Hematopoietic multipotent progenitor cell (in vitro differentiated cells): ENCODE measurements at places on chromosomes 3 and 15. TPM values are rescaled to one million over a fixed set of nuclear protein-coding genes. Genes with fewer than 3 reads are reported as not detected.

DNA sequence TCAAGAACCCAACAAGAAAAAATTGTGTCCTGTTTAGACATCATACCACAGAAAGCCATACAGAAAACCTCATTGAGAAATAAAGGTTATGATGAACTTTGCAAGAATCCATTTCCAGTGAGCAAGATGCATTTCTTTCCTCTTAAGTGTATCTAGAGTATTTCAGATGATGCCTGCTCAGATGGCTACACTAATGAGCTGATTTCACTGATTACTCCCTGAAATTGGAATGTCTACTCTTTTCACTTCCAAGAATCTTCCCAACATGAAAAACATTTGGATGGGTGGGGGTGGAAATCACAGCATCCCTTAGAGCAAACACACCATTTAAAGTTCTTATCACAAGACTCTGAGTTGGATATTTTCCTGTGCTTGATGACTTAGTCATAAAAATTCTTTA, 41.4 kb upstream of the IL12A start:
- DNase-seq, result no peak

GRCh38 chr3:109804697-109805096, 467.4 kb upstream of the DPPA4 start:
- DNase-seq, result no peak

GRCh38 chr3:10726787-10727186, 89.2 kb upstream of the SLC6A11 start:
- no peak for DNase-seq

GRCh38 chr3:42263354-42264346, 2.3 kb downstream of the CCK start:
- no peak for DNase-seq

DNA sequence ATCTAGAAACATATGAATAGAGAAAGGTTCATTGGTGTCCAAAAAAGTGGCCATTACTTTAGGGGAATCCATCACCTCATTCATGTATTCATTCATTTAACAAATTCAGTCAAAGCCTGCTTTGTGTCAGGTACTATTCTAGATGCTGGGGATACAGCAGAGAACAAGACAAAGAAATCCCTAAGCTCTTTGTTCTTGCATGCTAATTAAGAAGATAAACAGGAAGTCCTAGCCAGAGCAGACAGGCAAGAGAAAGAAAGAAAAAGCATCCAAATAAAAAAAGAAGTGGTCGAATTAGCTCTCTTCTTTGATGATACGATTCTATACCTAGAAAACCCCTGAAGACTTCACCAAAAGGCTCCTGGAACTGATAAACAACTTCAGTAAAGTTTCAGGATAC, 12.4 kb upstream of the ZMAT3 start:
- no peak for DNase-seq

- DNase-seq, result no peak
Measured at GRCh38 chr15:81091889-81092558, 42.0 kb upstream of the CFAP161 start.

- no peak for DNase-seq
Measured at GRCh38 chr3:131620977-131621376, 118.2 kb upstream of the MRPL3 start.

GRCh38 chr15:98823012-98823458, 174.7 kb downstream of the IGF1R start:
- no peak for DNase-seq

GRCh38 chr3:121545049-121545573, 677 bp downstream of the POLQ start:
- DNase-seq, result peak; percentile 1

DNA sequence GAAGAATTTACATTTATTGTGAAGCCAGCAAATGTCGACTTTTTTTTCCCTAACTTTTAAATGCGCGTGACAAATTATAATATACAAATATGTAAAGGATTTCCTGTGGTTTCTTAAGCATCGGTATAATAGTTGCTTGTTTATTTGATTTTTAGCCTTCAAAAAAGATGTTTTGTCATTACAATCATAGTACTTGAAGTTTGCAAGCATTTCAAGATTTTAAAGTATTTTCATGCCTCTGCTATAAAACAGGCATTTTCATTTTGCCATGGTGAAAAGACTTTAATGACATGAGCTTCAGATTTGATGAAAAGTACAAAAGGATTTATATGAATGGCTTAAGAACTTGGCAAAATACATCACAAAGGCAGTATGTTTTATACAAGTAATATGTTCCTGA, 9.4 kb upstream of the P2RY12 start:
- no peak for DNase-seq

- no peak for DNase-seq
Measured at GRCh38 chr3:62665627-62666437, 209.4 kb downstream of the CADPS start.

DNA sequence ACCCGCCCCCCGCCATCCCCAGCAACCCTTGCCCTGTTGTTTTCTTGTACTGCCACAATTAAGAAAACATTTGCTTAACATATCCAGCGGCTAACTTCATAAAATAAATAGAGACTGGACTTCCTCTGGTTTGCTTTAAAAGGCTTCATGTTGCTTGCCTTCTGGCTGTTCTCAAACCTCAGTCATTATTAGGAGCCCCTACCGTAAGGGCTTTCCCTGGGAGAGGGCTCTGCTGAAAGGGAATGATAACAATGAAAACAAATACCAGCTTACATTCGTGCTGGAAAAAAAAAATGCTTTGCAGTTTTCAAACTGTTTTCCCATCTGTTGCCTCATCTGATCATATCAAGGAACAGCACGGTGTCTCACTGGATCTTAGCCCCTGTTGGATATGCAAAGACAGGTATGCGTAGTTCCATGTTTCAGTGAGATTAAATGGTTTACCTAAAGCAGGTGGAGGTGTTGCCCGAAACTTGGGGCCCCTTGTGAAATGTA, 77.2 kb upstream of the VGLL4 start:
- no peak for DNase-seq

GRCh38 chr15:93399121-93399520, 310.1 kb upstream of the RGMA start:
- DNase-seq, result no peak

GRCh38 chr3:150449169-150449721, 41.1 kb downstream of the TSC22D2 start:
- DNase-seq, result no peak

DNA sequence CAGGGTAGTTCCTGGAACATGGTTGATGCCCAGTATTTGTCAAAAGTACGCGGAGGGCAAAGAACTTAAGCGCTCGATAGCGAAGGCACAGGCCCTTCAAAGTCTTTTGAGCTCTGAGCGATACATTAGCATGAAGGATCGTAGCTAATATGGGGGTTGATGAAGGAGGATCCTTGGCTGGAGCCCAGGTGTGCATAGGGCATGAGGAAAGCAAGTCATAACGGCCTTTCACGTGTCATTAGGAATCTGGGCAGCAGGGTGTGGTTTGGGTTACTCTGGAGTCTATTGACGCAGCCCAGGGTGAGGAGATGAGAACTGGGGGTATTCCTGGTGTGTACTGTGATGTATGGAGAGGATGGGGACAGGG, 31.7 kb downstream of the SPINK8 start:
- DNase-seq, result no peak

- no peak for DNase-seq
Measured at GRCh38 chr3:191282251-191283185, 46.7 kb upstream of the CCDC50 start.

DNA sequence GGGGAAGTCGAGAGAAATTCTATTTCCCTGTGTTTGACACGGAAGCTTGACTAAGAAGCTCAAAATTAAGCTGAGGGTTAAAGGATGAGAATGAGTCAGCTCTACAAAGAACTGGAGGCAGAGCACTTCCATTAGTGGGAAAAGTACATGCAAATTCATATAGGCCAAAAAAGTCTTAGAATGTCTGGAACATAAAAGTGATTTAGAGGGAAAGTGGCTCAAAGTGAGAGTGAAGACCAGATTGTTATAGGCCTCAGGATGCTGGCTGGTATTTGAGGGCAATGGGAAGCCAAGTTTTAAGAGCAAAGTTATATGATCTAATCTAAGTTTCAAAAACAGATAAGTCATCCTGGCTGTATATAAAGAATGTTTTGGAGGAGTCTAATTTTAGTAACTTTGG, 857.3 kb downstream of the NAALADL2 start:
- no peak for DNase-seq

DNA sequence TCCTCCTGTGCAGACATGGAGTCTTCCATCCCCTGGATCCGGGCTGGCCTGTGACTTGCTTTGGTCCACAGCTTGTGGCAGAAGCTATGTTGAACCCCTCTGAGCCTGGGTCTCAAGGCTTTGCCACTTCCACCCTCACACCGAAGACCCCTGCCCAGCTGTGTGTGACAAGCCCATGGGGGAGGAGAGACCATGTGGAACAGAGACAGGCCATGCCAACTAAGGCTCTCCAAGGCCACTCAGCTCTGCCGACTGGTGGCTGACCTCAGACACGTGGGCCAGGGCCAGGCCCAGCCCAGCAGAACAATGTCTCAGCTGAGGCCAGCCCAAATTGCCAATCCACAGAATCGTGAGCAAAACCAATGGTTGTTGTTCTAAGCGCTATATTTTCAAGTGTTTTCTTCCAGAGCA, 16.4 kb upstream of the CFAP100 start:
- DNase-seq, result no peak

DNA sequence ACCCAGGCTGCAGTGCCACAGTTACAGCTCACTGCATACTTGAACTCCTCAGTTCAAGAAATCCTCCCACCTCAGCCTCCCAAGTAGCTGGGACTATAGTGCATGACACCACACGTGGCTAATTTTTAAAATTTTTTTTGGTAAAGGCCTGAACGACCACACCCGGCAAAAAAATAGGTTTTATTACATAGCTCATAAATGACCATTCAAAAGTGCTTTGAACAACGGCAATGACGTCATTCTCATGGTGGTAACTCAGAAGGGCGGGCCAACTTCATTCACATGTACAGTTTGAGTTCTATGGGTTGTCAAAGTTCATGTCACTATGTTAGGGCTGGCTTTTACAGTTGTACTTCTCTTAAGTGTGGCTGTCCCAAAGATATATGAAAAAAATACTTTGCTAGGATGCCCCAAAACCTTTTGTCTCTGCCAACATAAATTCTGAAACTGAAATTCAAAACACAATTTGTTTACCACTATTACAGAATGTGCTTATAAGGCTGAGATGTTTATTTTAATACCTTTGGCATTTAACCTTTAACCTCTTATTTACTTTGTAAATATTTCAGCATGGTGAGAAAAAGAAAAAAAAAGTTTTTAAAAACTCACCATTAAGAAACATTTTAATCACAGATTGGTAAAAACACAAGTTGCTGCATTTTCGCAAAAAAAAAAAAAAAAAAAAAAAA, 6.2 kb downstream of the MYO1E start:
- DNase-seq, result no peak

DNA sequence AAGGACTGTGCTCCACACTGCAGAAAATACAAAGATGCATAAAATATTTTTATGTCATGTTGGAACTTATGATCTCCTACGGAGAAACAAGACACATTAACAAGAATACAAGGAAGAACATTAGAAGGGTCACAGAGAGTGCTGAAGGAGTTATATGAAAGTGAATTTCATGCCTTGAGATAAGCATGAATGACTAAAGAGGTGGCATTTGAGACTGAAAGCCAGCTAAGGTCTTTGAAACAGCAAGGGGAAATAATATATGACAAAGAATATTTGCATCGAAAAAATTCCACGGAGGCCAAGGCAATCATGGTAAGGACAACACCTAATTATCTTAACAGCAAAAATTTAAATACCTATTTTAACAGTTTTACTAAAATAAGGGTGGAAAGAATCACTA, 12.5 kb downstream of the GSK3B start:
- no peak for DNase-seq

DNA sequence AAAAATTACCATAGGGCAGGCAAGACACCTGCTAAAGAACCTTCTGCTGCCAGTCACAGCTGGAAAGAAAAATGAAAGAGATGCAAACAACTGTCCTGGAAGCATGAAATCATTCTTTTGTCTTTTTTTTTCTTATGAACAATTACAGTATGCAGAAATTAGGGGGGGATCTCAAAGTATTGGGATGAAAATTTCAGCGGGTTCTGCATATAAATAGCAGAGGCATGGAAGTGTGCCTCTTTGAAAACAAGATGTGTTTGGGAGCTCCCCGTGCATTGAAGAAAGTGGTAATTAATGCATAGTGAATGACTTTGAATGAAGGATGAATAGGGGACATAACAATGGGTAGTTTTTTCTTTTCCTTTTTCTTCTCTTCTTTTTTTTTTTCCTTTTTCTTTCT, 431.2 kb downstream of the SOX2 start:
- DNase-seq, result no peak

DNA sequence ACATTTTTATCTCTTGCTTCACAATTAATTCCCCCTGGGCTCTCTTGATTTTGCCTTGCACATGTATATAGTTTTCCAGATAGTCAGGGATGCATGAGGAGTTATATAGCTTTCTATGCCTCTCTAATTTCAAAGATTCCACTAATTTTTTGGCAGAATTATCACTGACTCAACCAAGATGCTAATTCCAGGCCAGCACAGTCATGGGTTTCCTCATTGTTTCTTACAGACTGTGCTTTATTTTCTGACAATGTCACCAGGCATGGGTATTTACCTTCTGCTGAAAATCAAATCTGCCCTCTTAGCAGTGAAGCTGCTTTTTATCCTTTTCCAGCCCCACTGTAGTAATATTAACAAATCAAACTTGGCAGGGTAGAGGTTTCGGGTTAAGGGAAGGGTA, 1520.6 kb upstream of the CADM2 start:
- DNase-seq, result no peak

- no peak for DNase-seq
Measured at GRCh38 chr15:82548700-82549099, 8.4 kb upstream of the RPS17 start.

GRCh38 chr3:50089609-50089945, 858 bp downstream of the RBM5 start:
- no peak for DNase-seq

DNA sequence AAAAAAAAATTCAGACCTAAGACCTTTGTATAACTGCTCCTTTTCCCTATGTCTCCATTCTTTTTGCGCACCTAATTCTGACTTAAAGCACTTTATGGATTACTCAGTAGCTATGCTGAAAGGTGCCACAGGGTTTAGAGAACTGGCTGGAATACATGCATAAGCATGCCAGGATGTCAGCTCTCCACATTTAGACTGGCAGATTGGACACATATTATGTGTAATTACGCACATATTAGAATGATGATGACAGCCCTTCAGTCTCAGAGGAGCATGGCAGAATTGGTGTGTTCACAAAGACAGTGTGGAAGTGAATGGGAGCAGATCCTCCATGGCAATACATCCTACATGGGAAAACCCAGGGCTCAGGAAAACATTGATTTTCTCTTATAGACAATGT, 108.1 kb upstream of the LSAMP start:
- DNase-seq, result no peak

DNA sequence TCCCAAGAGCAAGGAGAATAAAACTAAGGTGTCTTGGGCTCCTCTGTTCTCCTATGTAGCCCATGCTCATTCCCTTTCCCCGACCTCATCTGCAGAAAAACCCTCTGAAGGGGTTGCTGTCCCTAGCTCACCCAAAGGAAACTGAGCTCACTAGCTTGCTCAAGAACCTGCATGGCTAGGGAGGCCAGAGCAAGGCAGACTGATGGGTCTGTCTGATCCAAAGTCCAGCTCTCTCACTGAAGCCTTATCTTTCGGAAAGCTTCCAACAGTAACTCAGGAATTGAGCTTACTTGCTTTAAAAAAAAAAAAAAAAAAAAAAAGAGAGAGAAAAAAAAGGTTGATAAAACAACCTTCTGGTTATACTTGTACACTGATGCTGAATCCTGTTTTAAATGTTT, 141.4 kb upstream of the TOPAZ1 start:
- DNase-seq, result no peak

SATB1 gene
- 141 TPM for total RNA-seq

SPATA12 gene
- under 0.01 TPM for total RNA-seq

GATM gene
- total RNA-seq, result 23.2 TPM

GOLGA8M gene
- 1.1 TPM for total RNA-seq

GUCA1C gene
- total RNA-seq, result not detected

JMJD7 gene
- total RNA-seq, result 6.7 TPM
